ENCODE measurements at places on chromosomes 1 and 21.

GRCh38 chr1:198880397-198880796 lies 241.6 kb downstream of the PTPRC start:
- DNase-seq, result no peak

DNA sequence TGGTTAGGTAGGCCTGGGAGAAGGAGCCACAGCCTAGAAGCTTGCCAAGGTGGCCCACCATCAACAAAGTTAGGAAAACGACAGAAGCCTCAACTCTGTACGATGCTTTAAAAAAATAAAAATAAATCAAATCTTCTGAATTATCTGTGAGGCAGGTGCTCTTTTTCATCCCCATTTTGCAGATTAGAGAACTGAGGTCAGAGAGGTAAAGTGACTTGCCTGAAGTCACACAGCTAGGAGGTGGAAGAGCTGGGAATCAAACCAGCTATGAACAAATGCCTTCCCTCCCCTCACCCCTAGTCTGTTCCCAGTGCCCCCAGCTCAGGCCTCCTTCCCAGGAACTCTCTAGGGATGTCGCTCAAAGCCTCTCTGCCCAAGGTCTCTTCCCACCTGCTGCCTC lies 30.4 kb downstream of the EPHA2 start:
- DNase-seq, result no peak

DNA sequence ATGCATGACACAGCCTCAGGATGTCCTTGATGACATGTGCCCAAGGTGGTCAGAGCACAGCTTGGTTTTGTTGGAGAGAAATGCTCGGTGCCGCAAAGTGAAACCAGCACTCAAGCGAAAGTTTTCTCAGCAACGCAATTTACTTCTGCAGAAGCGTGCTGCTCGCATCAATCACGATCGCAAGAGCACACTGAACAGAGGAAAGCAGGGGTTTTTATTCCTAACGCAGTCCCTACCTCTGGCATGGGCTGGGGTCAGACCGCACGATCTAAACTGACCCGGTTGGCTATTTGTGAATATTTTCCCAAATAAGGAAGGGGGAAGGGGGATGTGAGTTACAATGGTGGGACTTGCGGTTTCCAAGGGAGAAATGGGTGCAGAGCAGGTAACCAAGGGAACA lies 809 bp upstream of the ZNF669 start:
- no peak for DNase-seq

GRCh38 chr1:201693890-201694607 lies 134.9 kb upstream of the IPO9 start:
- DNase-seq, result no peak

- DNase-seq, result no peak
These were observed 206.4 kb upstream of the FOXD3 start for GRCh38 chr1:63116016-63116415.
